Right renal pelvis (tissue), 4 donors: ENCODE measurements at places on chromosomes 12 and 14. TPM values are rescaled to one million over a fixed set of nuclear protein-coding genes. Genes with fewer than 3 reads are reported as not detected.

The SOAT2 gene
- polyA plus RNA-seq, result 1.1 TPM

- DNase-seq, result no peak
Observed at GRCh38 chr12:51372021-51372420, 19.2 kb downstream of the GALNT6 start.

- DNase-seq, result no peak
Observed at GRCh38 chr14:69685218-69685616, 73.8 kb downstream of the SUSD6 start.

DNA sequence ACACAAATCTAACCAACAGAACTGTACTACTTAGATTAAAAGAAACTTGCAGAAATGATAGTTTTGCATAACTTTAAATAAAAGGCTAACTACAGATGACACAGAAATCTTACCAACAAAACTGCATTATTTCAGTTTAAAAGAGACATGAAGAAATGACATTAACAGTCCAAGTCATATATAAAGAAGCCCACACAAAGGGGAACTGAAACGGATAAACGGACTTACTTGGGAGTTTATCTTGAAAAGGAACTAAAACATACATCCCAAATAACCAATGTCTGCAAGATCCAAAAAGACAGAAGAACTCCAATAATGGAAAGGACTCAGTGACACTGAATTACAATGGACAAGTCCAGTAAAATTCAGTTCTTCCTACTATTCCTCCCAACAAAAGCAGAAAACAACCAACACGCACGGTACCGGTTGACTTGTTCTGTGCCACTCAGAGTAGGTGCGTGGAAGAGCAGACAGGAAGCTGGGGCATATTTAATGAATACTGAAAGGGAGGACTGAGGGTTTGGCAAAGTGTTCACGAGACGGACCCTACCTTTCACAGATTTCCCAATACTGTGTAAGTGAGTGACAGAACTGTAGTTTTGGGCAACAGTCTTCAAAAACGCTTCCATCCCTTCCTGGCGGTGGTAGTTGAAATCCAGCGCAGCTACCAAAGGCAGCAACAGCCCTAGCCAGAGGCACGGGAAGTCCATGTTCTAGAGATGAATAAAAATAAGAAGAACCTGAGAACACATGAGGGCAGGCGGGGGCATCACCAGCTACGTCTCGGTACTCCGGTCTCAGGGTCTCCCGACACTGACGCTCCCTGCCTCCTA lies 627 bp downstream of the CPM start:
- peak; percentile 12 for DNase-seq

- DNase-seq, result no peak
Observed at GRCh38 chr12:99981639-99982190, 3.0 kb downstream of the ANKS1B start.

The ELK3 gene
- polyA plus RNA-seq, result 65.9 TPM

DNA sequence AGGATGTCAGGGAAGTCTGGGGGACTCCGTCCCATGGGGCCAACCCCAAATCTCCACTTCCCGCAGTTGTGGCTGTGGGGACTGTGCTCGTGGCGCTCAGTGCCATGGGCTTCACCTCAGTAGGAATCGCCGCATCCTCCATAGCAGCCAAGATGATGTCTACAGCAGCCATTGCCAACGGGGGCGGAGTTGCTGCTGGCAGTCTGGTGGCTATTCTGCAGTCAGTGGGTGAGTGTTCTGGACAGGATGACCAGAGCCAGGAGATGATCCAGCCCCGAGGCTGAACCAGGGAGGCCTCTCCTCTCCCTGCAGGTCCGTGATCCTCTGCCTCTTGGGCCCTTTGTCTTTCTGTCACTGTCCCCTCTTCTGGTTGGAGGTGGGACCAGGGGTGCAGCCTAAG lies 8.8 kb upstream of the IFI27 start:
- DNase-seq, result no peak

The DPY19L2 gene
- 65.5 TPM for polyA plus RNA-seq

The TAS2R8 gene
- not detected for polyA plus RNA-seq

- no peak for DNase-seq
Observed at GRCh38 chr14:99512571-99513182, 31.5 kb downstream of the CCNK start.

DNA sequence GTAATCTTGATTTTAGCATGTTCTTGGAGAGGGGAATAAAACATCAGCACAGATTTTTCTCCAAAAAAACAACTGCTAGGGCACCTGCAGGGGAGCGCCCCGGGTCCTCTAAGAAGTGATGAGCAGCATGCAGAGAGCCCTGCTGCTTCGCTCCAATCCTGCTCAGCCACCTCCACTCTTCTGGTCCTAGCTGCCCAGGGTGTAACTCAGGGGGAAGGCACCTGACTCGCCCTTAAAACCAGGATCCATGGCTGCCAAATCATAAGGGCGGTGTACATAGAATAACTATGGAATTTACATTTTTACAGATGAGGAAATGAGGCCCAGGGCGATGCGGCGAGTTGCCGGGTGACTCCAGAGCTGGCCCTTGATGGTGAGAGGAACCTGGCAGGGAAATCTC lies 204.7 kb downstream of the CALM1 start:
- DNase-seq, result no peak

GRCh38 chr12:30755395-30755762 lies 628 bp upstream of the CAPRIN2 start:
- no peak for DNase-seq
